GM12878 (cell line): ENCODE measurements at places on chromosomes 3 and 15.

- DNase-seq = no peak
Observed at GRCh38 chr15:89085289-89085926, 2.8 kb upstream of the ABHD2 start.

DNA sequence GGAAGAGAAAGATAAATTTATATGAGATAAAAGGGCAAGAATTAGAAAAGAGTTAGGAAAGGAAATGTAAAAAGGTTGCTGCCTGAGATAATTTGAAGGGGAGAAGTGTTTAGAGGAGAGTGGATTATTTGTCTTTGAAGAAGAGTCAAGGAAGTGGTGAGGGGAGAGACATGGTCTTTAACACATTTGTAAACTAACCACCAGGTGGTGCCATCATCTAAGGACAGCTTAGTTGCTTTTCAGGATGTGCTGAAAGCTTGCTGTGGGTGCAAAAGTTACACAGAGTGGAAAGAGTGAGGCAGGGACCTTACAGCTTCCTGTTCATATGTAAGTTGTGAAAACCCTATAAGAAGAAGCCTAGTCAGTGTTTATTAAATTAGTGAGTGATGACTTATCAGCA, 114.1 kb upstream of the DNAJC19 start:
- no peak for DNase-seq

GRCh38 chr3:53518495-53518981, 24.1 kb downstream of the CACNA1D start:
- DNase-seq = no peak

GRCh38 chr15:29090617-29091466, 178.8 kb downstream of the NSMCE3 start:
- DNase-seq = no peak

DNA sequence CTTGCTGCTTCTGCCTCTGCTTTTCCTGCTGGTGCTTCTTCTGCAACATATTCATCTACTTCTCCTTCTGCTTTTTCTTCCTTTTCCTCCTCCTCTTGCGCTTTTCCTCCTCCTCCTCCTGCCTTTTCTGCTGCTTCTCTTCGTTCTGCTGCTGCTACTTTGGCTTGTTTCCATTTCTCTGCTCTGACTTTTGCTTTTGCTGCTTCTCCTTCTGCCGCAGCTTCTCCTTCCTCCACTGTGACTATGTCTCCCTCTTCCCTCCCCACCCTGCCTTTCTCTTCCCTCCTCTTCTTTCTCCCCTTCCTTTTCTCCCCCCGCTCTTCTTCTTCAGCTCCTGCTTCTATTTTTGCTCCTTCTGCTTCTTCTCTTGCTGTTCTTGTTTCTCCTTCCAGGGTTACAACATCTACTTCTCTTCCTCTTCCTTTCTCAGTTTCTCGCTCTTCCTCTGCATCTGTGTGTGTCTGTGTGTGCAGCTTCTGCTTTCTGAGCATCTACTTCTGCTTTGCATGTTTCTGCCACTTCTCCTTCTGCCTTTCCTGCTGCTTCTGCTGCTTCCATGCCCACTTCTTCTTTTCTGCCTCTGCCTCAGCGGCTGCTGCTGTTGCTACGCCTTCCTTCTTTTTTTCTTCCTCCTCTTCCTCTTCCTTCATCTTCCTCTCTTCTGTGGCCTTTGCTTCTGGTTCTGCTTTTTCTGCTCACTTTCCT, 51.4 kb downstream of the FAM43A start:
- peak; percentile 20 for DNase-seq

DNA sequence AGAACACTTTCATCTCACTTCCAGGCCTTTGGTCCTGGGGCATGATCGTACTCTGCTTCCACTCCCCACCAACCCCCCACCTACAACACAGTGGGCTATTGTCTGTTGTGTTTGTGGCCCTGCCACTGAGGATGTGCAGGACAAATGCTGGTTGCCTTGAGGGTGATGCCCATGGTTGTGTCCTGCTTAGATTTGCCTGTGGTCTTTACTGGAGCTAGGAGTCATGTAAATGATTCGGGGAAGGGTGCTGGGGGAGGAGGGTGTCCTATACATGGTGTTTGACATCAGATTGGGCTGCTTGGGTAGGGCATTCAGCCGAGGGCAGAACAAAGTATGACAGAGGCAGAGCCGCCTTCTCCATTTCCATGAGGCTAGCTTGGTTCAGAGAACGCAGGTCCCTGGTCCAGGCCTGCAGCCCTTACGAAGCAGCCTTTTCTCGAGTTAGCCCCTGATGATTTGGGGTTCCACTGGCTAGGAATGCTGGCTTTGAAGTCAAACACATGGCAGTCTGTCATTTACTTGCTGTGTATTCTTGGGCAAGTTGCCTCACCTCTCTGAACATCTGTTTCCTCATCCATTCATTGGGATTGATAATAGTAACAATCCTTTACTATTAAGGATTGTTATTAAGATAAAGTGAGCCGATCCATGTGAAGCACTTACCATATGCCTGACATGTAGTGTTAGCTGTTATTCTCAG, 6.9 kb downstream of the CORO2B start:
- no peak for DNase-seq

- DNase-seq = no peak
Observed at GRCh38 chr3:49351521-49352011, 6.6 kb downstream of the GPX1 start.

GRCh38 chr15:50017522-50017921, 101.5 kb downstream of the ATP8B4 start:
- DNase-seq = no peak

- peak; percentile 71 for DNase-seq
Observed at GRCh38 chr3:6132684-6133432, 728.1 kb upstream of the GRM7 start.

DNA sequence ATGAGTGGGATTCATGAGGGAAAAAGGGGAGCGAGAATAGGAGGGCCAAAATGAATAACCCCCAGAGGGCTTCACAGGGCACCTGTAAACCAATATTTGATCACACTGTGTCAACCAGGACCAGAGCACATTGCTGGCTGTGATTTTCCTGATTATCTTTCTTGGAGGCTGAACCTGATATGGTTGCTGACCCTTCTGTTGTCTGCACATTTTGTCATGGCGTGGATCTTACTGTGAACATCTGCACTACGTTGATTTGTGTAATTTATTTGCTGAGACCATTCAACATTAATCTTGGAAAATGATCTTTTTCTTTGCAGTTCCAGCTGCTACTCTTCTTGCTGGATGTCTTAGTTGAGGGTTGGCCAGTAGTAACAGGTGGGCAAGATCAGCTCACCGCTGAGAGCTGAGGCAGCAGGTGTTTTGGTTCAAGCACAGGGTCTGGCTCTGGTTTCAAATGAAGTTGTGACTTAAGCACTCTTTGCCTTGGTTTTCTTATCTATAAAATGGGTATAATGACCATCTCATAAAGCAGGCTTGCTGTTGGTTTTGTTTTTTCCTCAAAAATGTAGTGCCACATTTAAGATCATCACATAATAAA, 61.2 kb downstream of the ARHGEF26 start:
- DNase-seq = no peak

DNA sequence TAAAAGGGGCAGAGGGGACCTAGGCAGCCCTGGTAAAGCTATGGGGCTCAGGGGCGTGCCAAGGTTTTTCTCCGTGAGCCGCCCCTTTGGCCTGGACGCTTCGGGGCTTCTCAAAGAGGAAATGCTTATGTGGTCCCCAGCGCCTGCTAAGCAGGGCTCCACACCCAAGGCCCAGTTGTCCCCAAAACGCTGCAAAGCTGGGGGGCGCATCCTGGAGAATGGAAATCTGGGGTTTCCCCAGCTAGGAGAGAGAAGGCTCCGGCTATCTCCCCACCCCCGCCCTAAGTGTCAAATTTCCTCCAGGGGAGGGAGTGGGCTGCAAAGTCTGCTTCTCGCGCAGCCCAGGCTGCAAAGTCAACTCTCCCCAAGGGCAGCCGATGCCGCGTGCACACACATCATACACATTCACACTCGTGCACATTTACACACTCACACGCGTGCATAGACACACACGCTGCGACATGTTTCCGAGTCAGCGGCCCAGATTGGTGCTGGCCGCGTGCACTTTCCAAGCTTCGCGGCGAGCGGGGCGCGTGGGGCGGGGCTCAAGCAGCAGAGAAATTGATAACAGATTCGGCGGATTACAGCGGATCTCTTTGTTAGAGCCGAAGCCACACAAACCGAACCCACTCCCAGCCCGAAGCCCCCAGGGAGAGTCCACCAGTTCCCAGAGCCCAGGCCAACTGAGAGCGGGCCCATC, 4.5 kb downstream of the WNT5A start:
- no peak for DNase-seq

DNA sequence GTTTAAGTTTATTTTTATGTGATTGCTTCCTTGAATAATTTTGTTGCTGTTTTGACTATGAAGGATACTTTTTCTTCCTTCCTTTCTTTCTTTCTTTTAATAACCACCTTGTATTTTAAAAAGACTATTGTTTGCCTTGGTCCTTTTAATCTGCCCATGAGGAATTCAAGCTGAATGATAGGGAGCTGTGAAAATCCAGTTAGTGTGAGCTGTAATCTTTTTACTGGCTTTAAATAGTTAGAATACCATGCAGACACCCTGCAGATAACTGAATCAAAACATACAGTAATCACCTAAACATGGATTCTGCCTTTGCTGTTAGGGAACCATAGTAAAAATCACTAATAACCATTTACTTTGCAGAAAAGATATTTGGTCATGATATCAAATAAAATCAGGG, 110.7 kb downstream of the RSRC1 start:
- DNase-seq = no peak

DNA sequence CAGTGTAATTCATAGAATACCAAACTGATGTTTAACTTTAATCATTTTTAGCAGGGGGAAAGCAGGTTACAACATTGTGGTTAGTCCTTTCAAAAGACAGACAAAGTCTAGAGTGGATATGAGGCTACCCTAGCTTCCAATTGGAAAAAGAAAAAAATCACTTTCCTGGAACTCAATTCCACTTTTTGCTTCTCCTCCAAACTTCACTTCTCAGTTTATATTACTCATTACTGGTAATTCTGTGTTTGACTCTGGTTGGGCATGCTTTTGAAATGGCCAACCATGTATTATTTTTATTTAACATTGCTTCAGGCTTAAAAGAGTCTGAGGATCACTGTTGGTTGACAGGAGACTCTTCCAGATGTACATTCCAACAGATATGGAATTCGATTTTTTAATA, 84.8 kb downstream of the RAP2B start:
- DNase-seq = no peak

GRCh38 chr15:43975770-43976169, 149.0 kb downstream of the WDR76 start:
- DNase-seq = no peak

- no peak for DNase-seq
Observed at GRCh38 chr3:136577791-136578190, 174.4 kb downstream of the STAG1 start.
